ENCODE measurements at places on chromosomes 4 and X.

- DNase-seq: no peak
Observed at GRCh38 chr4:124066595-124066994, 645.9 kb downstream of the ANKRD50 start.

DNA sequence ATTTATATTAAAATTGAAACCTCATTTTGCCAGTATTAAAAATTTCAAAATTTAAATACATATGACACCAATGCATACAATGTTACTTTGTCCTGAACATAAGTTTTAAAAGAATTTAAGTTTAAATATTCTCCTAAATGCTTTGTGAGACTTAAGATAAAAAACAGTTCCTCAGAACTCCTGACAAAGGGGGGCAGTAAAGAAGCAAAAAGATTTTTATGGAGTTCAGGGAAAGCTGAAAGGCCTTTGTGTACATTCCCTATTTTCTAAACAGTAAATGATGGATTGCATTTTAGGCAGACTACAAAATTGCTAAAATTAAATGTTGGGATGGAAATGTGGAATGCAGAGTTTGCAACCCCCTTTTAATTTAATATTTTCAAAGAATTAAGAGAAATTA lies 81.7 kb downstream of the SNCA start:
- peak; percentile 22 for DNase-seq

DNA sequence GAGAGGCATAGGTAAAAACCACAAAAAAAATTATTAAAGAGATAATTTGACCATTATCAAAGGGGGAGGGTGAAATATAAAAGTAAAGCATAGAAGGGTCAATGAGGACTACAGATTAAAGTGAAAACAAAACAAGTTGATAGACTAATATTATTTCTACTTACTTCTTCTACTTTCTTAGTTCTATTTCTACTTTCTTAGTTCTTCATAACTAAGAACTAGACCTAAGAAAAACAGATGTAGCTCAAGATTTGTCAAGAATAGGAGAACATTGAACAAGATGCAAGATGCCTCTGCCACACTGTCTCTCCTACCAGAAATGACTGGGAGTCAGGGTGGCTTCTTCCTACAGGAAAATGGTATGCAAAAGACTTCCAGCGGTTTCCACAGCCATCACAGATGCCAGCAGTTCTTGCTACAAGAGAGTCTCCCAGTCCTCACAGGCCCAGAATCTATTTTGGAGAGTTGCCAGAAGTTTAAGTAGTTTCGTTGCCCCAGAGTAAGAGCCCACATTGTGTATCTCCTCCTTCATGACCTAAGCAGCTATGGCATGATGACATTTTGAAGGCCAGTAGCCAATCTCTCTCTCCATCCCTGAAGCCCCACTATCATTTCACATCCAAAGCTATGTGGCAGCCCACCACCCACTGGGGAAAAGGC lies 42.9 kb upstream of the DDX60 start:
- DNase-seq: no peak

DNA sequence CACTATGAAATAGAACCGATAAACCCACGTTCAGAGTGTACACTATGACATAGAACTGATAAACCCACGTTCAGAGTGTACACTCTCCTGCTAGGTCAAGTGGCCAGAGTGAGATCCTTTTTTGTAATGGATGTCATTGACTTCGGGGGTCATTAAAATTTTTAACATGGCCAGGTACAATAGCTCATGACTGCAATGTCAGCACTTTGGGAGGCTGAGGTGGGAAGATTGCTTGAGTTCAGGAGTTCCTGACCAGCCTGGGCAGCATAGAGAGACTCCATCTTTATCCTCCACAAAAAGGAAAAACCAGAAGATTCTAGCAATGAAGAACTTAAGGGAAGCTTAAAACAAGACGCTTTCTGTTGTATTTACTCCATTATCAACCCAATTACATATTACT lies 439.7 kb upstream of the FRG1 start:
- no peak for DNase-seq

DNA sequence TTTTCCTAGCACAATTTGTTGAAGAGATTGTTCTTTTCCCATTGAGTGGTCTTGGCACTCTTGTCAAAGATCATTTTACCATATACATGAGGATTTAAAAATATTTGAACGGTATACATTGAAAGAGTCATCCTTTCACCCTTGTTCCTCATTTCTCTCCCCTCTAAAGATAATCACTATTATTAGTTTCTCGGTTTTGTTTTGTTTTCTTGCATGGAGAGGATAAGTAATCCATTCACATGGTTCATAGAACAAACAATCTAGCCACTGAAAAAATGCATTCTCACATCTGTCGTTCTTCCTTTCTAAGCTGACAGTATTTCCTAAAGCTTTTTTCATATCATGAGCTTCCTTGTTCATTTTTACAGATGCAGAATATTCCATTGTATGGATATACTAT lies 39.2 kb upstream of the MSMO1 start:
- no peak for DNase-seq

DNA sequence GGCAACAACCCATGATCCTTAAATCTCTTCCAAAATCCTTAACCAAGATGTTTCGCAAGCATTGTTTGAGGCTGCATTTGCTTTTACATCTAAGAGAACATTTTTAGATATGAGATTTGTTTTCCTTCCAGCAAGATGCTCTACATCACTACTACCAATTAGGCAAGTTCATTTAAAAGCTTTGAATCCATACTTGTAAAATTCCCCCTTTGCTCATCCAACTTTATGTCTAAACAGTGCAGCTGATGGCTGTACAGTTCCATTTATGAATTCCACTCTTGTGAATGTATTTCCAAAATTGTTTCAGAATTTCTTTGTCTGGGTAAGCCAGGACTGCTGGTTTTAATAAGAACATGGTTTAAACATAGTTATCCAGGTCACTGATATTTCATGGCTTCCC lies 31.5 kb downstream of the RAI2 start:
- DNase-seq: no peak

DNA sequence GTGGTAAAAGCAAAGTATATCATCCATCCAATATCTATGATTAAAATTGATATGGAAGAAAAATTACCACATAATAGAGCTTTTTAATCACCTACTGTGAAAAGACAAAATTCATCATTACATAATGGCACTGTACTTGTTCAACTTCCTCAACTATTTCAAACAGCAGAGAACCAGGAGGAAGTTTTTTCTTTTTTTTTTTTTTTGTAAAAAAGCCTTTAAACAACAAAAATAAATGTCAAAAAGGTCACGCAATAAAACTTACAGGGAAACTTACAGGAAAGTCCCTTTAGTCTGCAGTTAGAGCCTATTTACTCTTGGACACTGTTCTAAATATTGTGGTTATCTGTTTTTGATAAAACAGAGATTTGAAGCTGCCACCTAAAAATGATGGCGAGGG lies 4.8 kb downstream of the PDGFC start:
- no peak for DNase-seq

- DNase-seq: peak; percentile 84
Observed at GRCh38 chrX:40097504-40098263, at the start of gene BCOR. Gene BCOR, minus strand, starts transcription at chrX:40097958. Its CDS starts 20,029 bp downstream, at chrX:40077929.

GRCh38 chr4:140720387-140721304 lies 35.5 kb downstream of the TBC1D9 start:
- DNase-seq: no peak

- DNase-seq: no peak
Observed at GRCh38 chrX:12962041-12962504, 12.8 kb upstream of the TMSB4X start.

DNA sequence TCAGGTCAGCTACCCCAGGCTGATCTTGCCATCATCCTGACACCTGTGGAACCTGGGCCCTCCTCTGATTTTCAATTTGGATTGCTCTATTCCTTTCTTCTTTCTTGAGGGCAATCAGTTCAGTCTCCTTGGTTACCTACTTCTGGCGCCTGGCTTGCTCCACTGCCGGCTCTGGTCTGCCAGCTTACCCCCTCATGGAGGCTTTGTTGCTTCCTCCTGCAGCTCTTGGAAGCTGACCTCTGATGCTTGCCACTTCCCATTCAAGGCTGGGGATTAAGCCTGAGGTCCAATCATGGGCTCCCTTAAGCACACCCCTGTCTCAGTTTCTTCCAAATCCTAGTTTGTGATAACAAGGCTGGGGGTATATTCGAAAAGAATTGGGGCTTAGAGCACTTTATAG lies 5.4 kb downstream of the TMEM154 start:
- no peak for DNase-seq

DNA sequence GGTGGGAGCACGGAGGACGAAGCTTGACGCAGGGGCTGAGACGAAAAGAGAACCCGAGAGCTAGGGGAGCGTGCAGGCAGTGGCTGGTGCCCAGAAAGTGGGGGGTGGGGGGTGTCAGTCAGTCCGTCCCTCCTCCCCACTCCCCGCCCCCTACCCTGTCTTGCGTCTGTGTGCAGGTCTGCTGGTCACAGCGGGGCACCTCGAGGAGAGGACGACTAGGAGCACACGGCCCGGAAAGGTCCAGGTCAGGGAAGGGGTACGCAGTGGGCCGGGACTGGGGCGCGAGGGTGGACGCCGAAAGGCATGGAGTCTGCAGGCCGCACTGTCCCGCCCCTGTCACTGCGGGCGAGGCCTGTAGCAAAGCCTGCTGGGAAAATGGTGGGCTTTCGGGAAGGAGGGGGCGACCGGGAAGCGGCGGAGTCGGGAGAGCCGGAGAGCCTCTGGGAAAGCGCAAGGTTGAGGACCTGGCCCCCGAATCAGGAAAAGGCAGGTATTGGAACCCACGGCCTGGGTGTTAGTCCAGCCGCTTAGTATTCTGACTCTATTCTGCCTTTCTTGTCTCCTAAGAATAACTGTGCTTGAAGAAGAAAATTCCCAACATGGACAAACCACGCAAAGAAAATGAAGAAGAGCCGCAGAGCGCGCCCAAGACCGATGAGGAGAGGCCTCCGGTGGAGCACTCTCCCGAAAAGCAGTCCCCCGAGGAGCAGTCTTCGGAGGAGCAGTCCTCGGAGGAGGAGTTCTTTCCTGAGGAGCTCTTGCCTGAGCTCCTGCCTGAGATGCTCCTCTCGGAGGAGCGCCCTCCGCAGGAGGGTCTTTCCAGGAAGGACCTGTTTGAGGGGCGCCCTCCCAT lies 769 bp downstream of the TCEAL1 start:
- DNase-seq: peak; percentile 87

- DNase-seq: no peak
Observed at GRCh38 chrX:122835886-122836285, 348.2 kb upstream of the GRIA3 start.

DNA sequence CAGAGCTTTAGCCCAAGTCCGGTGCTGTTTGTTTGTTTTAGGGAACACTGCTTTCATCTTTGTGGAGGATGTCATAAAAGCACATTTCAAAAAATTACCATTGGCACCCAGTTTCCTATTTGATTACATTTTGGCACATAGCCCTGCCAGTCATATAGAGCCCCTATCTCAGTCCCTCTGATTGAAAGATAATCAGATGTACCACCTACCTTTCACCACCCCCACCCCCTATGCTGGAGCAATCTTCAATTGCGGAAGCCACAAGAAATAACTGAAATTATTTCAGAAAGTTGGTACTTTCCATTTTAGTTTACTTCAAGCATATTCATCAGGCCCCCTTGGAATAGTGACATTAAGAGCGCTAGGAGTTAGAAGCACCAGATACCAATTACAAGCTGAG lies 136.7 kb upstream of the RPL34 start:
- no peak for DNase-seq

GRCh38 chrX:42219231-42219630 lies 295.9 kb upstream of the CASK start:
- no peak for DNase-seq

DNA sequence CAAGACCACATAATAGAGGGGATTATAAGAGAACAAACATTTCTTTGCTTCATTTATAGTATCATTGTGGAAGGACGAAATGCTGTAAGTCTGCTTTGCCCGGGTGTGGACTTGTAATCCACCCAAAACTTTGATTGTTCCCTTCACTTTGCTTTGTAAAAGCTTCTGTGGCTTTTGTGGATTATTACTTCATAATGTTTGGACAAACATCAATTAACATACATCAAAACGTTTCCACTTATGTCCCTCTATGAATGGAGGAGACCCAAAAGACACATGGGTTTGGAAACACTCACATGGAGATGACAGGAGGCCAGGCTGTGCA lies 415.4 kb downstream of the SPRY1 start:
- no peak for DNase-seq

DNA sequence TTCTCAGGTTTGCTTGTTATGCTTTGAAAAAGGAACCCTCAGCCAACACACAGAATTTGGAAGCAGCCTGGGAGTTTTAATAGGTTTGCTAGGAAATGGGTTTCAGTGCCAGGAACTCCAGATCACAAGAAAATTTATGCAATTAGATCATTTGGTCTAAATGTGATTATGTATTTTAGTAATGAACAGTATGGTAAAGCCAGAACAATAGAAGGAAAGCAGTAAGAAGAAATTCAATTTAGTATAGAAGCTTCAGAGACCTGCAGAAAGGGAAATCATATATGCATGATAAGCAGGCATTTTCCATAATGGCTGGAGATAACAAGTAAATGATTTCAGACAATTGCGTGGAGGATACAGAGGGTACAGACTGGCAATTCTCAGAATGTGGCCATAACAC lies 184.7 kb downstream of the KCNIP4 start:
- DNase-seq: no peak

- no peak for DNase-seq
Observed at GRCh38 chr4:177667687-177668086, 225.4 kb upstream of the AGA start.

DNA sequence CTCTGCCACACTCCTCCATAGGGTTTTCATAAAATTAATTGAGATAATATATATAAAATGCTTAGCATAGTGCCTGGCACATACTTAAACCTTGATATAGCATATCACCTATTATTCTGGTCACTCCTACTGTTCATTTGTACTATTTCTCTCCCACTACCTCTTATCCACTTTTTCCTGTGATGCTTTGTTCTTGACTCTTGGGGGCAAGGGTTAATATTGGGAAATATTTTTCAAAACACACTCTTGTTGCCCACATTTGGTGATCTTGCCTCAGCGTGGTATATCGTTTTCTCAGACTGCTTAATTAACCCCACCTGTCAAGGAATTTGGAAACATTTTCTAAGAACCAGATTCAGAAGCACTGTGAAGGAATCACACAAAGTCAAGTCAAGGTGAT lies 16.3 kb downstream of the SERPINA7 start:
- DNase-seq: no peak

GRCh38 chr4:25085671-25086070 lies 54.9 kb upstream of the LGI2 start:
- DNase-seq: no peak

- DNase-seq: peak; percentile 73
Observed at GRCh38 chr4:27318740-27319139, 458.1 kb downstream of the STIM2 start.

- no peak for DNase-seq
Observed at GRCh38 chr4:145436114-145436513, 45.5 kb upstream of the SMAD1 start.

GRCh38 chrX:63330681-63331080 lies 20.5 kb downstream of the SPIN4 start:
- DNase-seq: no peak

DNA sequence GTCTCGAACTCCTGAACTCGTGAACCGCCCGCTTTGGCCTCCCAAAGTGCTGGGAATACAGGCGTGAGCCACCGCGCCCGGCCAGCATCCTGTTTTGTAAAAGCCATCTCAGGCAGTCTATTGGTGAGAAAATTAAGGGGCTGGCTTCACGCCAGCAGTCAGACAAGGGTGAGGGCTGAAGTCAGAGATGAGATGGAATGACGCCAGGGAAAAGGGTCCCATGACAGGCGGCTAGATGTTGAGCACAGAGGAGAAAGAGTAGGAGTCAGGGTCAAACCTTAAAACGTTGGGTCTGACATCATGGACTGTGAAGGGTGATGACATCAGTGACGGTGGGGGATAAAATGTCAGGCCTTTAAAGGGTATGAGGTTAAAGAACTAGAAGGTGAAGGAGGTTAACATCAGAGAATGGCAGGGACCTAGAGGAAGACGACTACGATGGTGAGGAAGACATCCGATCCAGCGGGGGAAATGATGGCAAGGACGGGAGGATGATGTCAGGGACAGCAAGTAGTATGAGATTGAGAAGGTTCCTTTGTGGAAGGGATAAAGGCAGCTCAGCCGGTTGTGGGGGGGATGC lies 504 bp upstream of the RBM3 start:
- DNase-seq: no peak

Data from eye (tissue), 1 donor.